ENCODE measurements at places on chromosomes 6 and 20.

DNA sequence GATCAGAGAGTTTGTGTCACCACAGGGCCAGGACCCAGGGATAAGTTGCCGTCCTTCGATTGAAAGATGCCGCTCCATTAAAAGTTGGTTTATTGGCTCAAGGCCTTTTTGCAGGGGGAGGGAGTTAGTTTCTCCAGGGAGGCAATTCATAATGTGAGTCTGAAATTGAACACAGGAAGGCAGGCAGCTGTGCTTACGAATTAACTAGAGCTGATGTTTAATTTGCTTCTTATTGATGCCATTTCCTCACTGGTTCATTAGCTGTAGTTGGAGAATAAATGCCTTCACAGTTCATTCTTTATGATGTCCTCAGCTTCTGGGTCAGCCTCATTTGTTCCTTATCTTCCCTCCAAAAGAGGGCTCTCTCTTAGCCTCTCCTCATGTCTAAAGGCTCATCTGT is 113.2 kb upstream of the PTPRT start:
- no peak for DNase-seq

- DNase-seq: no peak
Observed at GRCh38 chr6:13830803-13831202, 16.4 kb upstream of the MCUR1 start.

- no peak for DNase-seq
Observed at GRCh38 chr6:26380256-26380655, 2.7 kb upstream of the BTN2A2 start.

DNA sequence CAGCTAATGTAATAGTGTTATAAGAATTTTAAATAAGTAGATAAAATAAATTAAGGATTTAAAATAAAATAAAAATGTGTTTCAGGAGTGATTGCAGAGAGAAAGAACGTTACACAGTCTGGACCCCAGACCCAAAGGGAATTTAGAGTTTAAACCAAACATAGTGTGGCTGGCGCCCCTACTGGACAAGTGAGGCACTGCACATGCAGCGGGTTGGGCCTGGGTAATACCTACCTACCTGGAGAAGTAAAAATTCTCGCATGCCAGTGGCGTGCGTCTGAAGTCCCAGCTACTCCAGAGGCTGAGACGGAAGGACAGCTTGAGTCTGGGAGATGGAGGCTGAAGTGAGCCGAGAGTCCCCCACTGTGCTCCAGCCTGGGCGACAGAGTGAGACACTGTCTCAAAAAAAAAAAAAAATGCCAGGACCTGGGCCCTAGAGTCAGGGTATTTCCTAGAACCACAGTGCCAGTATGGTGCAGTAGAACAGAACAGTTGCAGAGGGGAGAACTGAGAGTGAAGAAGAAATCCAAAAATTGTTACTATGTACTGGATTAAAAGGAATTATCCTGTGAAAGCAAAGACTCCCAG is 71.4 kb upstream of the TCF21 start:
- DNase-seq: no peak
